ENCODE measurements at places on chromosomes 4 and X.

GRCh38 chr4:98446499-98447375, 185.6 kb downstream of the RAP1GDS1 start:
- peak; percentile 65 for DNase-seq

DNA sequence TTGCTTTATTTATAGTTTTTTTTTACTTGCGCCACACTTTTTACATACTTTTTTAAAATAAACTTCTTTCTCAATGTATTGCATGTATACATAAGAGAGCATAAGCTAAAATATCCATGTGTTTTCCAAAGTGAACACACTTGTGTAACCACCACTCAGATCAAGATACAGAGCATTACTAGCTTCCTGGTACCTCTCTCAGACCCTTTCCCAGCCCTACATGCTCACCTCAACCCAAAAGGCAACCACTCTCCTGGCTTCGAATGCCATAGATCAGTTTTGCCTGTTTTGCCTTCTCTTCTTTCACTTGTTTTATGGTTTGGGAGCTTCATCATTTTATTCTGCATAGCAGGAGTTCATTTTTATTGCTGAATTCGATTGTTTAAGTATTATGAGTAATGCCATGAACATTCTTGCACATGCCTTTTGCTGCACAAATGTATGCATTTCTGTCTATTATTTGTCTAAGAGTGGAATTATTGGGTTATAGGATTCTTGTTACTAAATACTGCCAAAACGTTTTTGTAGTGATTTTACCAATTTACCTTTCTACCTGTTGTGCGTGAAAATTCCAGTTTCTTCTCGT, 45.9 kb upstream of the NUDT6 start:
- no peak for DNase-seq

- no peak for DNase-seq
These were observed 92.6 kb downstream of the KDR start for GRCh38 chr4:55032788-55033187.

GRCh38 chrX:84933956-84934556, 69.6 kb upstream of the APOOL start:
- no peak for DNase-seq

DNA sequence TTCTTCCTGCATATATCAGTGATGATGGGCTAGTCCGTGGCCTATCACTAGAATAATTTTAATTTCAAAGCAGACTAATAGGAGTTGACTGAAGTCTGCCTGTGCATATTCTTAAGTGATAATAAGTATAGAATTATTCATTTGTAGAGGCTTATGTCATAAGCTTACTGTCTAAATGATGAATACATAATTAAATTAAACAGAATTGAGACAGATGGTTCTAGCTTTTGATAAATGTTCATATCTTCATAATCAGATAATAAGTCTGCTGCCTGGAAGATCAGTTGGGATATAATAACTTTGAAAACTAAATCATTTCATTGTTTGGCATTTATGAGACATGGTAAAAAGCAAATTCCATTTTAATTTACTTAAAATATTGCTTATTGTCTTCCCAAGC, 1175.6 kb downstream of the TECRL start:
- DNase-seq, result no peak

DNA sequence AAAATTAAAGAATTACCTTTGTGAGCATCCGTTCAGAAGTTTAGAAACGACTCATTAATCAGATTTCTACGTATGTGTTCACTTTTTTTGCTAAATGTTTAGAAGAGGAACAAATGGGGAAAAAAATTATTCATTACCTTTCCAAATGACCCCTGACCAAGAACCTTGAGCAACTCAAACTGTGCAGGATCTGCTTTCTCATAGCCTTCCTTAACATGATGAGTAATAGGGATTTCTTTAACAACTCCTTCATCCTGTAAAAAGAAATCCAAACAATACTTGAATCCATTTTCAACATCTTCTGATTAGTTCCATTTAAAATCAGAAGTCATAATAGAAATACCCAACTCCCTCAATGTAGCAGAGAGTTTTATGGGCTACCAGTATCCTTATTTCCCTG, 32.1 kb downstream of the RPS6KA6 start:
- no peak for DNase-seq

GRCh38 chr4:110165382-110166286, 32.8 kb downstream of the ELOVL6 start:
- DNase-seq, result peak; percentile 59

DNA sequence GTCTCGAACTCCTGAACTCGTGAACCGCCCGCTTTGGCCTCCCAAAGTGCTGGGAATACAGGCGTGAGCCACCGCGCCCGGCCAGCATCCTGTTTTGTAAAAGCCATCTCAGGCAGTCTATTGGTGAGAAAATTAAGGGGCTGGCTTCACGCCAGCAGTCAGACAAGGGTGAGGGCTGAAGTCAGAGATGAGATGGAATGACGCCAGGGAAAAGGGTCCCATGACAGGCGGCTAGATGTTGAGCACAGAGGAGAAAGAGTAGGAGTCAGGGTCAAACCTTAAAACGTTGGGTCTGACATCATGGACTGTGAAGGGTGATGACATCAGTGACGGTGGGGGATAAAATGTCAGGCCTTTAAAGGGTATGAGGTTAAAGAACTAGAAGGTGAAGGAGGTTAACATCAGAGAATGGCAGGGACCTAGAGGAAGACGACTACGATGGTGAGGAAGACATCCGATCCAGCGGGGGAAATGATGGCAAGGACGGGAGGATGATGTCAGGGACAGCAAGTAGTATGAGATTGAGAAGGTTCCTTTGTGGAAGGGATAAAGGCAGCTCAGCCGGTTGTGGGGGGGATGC, 504 bp upstream of the RBM3 start:
- DNase-seq, result no peak

- peak; percentile 96 for DNase-seq
These were observed 381.0 kb upstream of the BOD1L1 start for GRCh38 chr4:14008494-14008893.

- no peak for DNase-seq
These were observed at the start of gene CITED1 for GRCh38 chrX:72305286-72306084. Gene CITED1, minus strand, starts transcription at chrX:72305914. Its CDS starts 3,045 bp downstream, at chrX:72302869.

GRCh38 chrX:148290931-148291330, 209.5 kb upstream of the AFF2 start:
- DNase-seq, result no peak

- DNase-seq, result no peak
These were observed 14.3 kb downstream of the SLC10A6 start for GRCh38 chr4:86834901-86835300.

- DNase-seq, result no peak
These were observed 12.2 kb downstream of the UCP1 start for GRCh38 chr4:140556372-140557085.

DNA sequence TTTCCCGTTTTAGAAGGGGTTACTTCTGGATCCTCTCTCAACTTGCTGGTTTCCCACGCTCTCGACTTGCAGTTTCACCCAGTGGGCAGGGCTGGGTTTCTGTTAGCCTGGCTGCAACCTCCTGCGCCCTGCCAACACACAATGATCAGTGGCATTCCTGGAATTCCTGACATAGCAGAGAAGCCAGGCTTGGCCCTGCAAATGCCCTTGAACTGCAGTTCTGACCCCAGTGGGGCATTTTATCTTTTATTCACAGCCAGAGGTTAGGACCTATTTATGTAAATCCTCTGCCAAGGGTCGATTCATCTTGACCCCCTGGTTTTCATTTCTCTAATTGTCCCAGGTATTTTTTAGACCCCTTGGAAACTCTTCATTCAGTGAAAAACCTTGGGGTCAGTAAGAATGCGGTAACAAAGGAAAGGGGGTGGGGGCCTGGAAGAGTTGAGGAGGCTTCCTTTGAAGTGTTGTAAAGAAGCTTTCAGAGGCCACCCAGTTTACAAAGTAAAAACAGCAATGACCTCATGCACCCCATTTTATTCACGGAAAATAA, 217.6 kb downstream of the ZNF674 start:
- DNase-seq, result no peak

- DNase-seq, result no peak
These were observed 30.0 kb downstream of the TLR2 start for GRCh38 chr4:153713866-153714646.
